ENCODE measurements at places on chromosomes 2 and 18.
A peak's percentile ranks its signal among the peaks of the same experiment; 100 is the strongest.

DNA sequence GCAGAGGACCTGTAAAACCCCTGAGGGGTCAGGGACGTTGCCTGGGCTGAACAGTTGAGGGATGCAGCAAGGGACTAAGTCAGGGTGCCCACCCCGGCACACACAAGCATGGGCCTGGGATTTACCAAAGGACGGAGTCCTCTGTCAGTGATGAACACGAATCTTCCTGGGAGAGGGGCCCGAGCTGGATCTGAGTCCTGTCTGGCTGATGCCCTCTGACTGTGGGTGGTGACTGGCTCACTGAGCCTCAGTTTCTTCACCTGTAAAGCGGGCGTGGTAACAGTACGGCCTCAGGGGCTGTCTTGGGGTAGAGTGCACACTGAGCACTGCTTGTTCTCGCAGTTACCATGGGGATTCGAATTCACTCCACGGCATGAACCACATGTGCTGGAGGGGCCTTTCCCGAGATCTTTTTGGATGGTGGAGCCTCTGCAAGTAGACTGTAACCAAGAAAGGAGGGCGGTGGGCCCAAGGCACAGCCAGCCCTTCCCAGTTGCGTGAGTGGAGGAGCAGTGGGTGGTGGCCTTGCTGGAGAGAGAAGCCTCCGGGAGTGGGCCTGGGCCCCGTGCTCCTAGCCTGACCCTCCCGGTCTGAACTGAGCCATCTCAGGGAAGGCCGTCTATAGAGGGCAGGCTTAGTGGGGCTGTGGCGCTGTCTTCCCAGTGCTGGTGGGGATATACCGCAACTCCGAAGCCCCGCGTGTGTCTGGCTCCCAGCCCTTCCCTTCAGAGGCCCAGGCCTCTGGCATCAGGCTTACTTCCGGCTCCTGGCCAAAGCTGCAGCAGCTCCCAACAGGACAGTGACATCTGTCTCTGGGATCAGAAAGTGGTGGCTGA, 130.8 kb upstream of the HS6ST1 start:
- no peak for DNase-seq

- no peak for DNase-seq
Observed at GRCh38 chr2:56211048-56211447, 27.3 kb downstream of the CCDC85A start.

DNA sequence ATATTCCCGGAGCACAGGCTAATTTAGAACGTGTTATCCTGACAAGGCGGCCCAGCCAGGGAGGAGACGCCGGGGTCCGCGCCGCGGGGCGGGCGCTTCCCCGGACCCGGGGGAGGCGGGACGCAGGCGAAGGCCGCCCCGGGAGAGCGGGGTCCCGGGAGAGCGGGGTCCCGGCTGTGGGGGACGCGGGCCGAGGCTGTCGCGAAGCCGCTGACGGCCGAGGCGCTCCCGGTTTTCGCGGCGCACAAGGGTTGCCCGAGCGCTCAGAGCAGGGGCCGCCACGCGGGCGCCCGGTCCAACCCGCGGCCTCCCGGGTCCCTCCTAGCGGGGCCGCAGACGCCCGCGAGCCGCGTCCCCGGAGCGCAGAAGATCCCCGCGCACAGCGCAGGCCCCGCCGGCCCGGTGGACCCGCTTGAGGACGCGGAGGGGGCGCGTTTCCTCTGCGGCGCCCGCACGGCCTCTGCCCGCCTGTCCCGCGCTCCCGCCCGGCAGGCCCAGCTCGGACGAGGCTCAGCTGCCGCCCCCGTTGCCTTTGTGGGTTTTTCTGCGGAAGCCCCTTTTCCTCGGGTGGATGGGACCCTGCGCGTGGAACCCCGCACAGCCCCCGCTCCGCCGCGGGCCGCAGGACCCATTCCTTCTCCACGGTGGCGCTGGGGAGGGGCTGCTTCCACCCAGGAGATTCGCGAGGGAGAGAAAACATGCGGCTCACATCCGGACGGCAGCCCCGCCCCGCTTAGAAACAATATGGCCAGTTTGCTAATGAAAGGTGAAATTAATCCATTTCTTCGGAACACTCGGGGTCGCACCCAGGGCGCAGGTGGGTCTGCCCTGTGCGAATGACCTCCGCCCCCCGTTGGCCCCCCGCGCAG, 9.6 kb upstream of the KCNG2 start:
- DNase-seq = no peak

- DNase-seq = no peak
Observed at GRCh38 chr2:60741576-60741975, 14.5 kb upstream of the PAPOLG start.

DNA sequence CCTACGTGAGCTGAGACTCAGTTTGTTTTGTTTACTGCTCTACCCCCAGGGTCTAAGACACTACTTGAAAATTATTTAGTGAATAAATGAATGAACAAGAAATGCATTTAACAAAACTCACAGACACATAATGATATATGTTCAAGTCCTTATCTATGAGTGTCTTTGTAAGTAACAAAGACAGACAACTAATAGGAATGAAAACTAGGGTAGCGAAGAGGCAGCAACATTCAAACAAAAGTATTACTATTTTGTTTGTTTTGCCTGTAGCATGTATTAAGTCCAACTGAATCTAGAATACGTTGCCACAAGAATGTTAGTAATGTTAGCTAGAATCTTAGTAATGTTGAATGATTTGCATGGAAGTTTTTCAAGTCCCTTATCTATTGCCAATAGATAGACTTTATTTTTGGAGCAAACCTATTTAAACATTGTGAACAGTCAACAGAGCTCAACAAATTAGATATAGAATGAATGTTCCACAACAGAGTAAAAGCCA, 144.8 kb upstream of the VWC2L start:
- no peak for DNase-seq

DNA sequence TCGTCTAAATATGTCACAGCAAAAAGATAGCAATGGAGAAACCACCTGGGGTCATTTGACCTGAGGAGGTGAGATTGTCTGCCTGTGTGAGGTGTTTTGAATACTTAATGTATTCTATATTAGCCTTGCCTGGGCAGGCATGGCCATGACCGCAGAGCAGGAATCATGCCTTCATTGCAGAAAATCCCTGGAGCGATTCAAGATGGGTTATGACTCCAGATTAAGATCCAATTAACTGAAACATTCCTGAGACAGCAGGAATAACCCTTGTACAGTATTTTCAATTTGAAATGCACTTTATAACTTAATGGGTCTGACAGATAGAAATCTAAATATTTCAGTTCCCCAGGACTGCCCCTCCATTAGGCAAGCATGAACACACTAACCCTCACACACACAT, 227.3 kb upstream of the RAB6C start:
- DNase-seq = no peak

GRCh38 chr2:61750624-61751023, 103.2 kb downstream of the FAM161A start:
- DNase-seq = no peak

GRCh38 chr2:168097431-168097830, 150.0 kb downstream of the STK39 start:
- DNase-seq = no peak

DNA sequence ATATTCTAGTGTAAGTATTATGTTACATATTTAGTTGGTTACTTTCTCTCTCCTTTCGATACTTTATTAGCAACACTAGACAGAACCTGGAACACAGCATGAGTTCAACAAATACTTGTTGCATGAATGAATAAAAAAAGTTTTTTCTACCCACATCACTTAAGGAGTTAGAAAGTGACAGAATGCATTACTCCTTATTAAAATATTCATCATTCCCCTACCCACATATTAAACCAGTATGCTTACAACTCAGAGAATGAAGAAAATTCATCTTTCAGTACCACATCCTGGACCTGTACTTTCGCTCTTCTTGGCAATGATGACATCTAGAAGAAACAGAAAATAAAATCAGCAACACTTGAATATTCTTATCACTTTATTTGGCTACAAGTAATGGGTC, 6.0 kb downstream of the SRBD1 start:
- DNase-seq = no peak

DNA sequence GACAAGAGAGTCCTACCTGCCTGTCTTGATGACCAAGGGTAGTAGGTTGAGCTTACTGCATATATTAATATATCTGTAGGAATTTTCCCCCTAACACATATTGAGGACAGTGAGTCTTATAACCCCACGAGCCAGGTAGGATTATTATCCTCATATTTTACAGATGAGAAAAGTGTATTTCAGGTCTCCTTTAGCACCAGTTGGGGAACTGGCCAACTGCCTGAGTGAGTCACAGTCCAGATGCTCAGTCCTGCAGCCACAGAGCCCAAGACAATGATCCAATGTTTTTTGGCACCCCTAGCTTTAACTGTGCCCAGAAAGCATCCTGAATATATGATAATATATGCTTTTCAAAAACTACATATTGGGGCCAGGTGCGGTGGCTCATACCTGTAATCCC, 30.8 kb upstream of the GLS start:
- DNase-seq = no peak

DNA sequence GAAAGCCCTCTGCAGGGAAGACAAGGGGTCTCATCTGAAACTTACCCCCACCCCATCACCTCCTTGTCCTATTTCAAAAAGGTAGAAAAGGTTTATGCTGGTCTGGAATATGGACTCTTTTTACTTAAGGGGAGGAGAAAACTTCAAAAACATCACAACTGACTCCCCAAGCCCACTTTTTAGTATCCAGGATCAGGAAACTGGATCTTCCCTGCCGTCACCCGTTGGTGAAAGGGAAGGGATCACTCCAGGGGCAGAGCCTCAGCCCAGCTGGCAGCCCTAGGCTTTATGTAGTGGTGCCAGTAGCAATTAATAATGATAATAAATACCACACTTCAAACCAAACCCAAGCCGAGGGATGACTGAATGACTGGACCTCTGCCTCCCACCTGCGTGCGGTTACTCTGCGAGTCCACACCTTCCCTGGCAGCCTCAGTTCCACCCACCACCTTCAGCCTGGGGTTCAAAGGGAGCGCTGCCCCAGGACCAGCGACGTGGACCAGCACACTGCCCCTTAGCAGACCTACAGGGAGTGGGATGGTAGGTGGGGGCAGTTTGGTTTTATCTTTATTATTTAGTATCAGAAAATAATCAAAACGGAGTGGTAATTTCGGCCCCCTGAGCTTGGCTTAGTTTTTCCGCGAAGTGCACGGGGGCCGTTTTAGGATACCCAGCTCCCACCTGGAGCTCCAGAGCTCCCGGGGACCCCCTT, 4.9 kb upstream of the GATA6 start:
- DNase-seq = no peak

DNA sequence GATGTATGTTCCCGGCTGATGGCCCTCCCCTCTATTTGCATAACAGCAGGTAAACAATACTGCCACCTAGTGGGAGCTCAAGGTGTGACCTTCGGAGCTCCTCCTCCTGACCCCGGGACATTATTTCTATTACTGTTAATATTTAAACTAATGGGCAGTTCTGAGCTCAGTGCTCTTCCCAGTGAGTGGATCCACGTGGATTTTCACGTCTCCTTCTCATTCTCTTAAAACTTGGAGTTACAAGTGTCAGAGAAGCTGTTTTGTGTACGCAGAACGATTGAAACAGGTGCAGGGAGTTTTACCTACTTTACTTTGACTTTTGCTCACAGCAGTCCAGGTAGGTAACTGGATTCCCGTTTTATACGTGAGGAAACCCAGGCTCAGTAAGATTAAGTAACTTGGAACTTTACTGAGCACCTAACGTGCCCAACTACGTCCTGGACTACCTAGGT, 127.3 kb downstream of the PRKCE start:
- peak; percentile 3 for DNase-seq

GRCh38 chr2:196370381-196370780, 199.0 kb upstream of the STK17B start:
- DNase-seq = no peak

DNA sequence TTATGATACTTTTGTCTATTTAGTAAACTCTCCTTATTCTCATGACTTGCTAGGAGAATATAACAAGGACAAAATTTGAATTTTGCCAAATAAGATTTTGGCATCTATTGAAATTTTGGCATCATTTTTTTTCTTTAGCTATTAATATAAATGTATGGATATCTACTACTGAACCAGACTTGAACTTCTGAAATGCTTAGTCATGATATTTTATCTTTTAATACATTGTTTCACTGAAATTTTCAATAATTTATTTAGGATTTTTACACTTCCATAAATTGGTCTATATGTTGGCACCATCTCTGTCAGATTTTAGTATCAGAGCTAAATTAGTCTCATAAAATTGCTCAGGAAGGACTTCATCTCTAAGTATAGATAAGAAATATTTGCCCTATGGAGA, 149.8 kb downstream of the CYP26B1 start:
- no peak for DNase-seq

DNA sequence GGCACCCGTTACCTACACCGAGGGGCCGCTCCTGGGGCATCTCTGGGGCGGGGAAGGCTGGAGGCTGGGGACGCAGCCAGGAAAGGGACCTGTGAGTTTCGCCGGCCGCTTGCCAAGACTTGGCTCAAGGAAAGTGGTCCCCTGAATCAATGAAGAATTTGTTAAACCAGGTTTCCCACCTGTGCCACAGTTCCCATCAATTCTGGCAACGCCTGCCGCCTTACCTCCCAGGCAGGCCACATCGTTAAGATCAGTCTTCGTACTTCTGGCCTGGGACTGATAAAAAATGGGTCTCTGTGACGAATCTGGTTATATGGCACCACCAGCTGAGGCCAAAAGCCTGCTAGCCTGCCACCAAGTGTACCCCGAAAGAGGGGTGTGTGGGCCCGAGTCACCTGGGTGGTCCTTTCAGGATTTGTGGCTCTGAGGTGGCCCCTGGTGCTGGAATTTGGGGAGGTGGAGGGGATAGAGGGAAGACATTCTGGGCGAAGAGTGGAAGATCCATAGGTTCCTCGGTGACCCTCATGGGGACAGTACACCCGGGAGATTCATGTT, 789 bp upstream of the TGFA start:
- DNase-seq = no peak

- DNase-seq = no peak
Observed at GRCh38 chr2:95122197-95122551, 566 bp upstream of the MRPS5 start.

DNA sequence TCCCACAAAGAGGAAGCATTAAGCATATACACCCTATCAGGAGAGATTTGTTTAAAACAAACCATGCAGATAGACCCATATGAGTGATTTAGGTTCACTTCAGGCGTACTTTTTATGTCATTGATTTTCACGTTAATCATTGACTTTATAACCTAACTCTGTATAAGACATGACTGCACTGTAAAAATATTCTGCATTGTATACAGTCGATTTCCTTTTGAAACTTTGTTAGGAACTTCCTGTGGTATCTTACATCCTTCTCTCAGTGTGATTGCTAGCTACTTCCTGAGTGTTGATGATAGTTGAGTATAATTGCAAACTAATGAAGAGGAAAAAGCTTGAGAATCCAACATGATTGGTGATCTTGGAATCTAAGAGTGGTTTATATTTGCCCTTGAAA, 69.4 kb downstream of the XIRP2 start:
- no peak for DNase-seq
